ENCODE measurements at places on chromosomes 12 and 14.
A peak's percentile ranks its signal among the peaks of the same experiment; 100 is the strongest.

GRCh38 chr14:85576848-85577542, 47.1 kb downstream of the FLRT2 start:
- DNase-seq: no peak

DNA sequence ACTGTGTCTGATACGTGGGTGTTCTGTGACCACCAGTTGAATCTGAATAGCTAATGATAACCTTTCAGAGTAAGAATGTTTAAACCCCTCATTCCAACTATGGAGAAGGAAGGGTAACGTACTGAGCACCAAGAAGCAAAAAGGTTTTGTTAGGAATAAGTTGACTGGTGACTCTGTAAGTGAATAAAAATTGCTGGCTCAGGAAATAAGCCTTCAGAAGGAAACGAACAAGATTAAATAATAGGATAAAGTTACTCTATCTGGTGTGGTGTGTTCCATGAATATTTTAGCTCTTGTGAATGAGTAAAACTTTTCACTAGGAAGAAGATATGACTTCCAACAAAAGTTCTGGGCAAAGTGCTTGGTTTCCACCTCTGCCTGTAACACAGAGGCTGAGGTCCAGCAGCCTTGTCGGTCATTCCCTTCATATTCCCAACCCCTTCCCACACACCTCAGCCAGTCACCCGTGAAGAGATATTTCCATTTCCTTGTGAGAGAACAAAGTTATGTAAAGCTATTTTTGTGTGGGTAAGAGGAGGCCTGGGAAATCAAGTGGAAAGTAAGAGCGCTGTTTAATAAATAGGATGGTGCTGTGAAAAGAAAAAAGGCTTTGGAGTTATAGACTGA, 47.1 kb downstream of the ARF6 start:
- no peak for DNase-seq

DNA sequence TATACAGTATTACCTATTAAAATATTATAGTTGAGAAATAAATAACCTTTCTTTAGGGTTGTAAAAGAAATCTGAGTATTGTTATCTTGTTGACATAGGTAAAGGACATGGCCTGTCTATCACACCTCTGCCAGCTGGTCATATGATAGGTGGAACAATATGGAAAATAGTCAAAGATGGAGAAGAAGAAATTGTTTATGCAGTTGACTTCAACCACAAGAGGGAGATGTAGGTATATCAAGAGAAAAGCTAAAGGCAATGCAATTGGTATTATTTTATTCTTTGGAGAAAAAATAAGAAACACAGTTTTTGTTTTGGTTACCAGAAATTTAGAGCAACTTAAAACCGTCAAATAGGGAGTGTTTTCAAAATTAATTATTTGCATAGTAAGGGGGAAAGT, 13.5 kb downstream of the CPSF2 start:
- DNase-seq: no peak

DNA sequence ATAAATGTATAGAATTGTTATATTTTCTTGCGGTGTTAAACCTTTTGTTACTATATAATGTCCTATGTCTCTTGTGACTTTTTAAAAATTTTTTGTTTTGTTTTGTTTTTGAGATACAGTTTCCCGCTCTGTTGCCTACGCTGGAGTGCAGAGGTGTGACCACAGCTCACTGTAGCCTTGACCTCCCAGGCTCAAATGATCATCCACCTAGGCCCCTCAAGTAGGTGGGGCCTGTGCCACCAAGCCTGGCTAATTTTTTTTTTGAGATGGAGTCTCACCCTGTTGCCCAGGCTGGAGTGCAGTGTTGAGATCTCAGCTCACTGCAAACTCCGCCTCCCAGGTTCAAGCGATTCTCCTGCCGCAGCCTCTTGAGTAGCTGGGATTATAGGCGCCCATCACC, 26.5 kb upstream of the RCOR1 start:
- DNase-seq: no peak

DNA sequence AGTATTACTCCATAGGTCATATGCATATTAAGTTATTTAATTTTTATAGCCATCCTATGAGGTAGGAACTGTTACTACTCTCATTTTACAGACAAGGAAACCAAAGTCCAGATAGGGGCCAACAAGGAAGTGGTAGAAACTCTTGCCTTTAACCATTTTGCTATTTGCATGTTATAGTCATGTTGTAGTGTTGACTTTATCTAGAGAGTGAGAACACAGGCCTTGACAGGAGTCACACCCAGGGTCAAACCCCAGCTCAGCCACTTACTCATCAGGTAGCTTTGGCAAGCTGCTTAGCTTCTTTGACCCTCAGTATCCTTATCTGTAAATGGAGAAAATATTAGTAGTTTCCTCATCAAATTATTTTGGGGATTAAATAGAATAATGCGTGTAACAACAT, 156.2 kb downstream of the CAND1 start:
- DNase-seq: no peak

DNA sequence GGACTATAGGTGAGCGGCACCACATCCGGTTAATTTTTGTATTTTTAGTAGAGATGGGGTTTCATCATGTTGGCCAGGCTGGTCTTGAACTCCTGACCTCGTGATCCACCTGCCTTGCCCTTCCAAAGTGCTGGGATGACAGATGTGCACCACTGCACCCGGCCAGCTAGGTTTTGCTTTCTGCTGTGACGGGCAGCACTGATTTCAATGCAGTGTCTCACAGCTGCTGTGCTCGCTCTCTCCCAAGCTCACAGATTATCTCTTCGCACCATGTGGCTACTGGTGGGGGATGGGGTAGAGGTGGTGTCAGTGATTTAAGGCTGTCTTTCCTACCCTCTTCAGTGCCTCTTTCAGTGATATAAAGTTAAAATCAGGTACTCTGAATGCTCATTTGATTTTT, 909.1 kb downstream of the TRHDE start:
- DNase-seq: no peak

GRCh38 chr14:54691525-54692283, 124.8 kb downstream of the SAMD4A start:
- DNase-seq: peak; percentile 18

GRCh38 chr12:27013611-27014084, 536 bp downstream of the TM7SF3 start:
- DNase-seq: no peak

DNA sequence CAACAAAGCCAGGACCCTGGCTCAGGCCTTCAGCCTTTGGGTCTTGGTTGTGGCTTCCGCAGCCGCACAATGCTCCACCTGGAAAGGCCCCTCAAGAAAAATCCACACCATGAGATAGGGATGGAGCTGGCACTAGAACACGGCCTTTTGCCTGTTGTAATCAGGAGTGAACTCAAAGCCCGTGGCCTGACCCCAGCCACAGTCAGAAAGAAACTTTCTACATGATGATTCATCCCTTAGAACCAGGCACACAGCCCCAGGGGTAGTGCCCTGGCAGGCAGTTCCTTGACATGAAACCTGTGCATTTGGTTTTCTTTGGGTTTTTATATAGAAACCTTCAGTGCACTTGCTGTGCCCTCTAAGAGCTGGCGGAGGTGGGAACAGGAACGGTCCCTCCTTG, 5.1 kb downstream of the CLMN start:
- no peak for DNase-seq

- no peak for DNase-seq
These were observed 15.2 kb downstream of the PDE6H start for GRCh38 chr12:14988035-14988434.

DNA sequence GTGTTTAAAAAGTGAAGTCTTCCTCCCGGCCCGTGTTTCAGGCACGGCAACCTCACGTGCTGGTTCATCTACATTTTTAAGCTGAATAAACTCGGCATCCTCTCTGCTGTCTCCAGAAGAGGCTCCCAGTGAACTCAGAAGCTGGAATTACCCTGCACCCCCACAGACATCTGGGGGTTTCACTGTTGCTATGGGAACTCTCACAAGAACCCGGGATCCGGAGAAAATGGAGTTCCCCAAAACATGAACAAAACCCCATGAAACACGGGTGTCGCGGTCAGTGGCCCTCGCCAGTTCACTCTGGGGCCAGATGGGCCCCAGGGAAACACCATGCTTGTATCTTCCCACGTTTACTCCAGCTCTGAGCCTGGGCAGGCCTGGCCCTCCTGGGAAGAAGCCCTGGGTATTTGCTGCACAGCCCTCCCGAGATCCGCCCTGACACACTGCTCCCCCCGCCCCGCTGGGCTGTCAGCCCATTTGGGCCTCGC, 143.7 kb downstream of the PIWIL1 start:
- DNase-seq: no peak

Data from activated T-helper 1 cell treated with Interleukin-2 at 50 U/mL for 16 hours (primary cell).